ENCODE measurements at places on chromosomes 11 and 22.

GRCh38 chr11:119664063-119664572 lies 64.9 kb downstream of the NECTIN1 start:
- no peak for DNase-seq

GRCh38 chr11:590997-591396 lies 14.7 kb downstream of the PHRF1 start:
- DNase-seq: no peak

- DNase-seq: no peak
Observed at GRCh38 chr22:47593291-47593690, 830.8 kb downstream of the TBC1D22A start.

GRCh38 chr22:50530877-50531545 lies 1.2 kb upstream of the TYMP start:
- DNase-seq: peak; percentile 95

DNA sequence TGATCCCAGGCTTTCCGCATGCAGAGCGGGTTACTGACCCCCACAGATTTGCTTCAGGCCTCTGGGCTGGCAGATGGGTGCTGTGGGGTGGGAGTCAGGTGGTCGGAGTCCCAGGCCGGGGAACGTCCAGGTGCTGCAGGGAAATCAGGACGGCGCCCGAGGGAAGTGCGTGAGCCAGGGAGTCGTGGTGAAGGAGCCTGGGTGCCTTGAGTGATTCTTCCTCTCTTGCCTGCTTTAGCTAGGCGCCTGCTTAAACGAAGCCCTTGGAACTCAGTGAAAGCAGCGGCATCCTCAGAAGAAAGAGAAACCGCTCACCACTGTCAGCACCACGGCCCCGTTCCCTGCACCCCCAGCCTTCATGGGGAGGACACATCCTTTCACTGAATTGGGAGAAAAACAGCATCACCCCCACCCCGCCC lies 455.6 kb downstream of the BRD1 start:
- DNase-seq: peak; percentile 28

GRCh38 chr22:47534804-47535410 lies 772.5 kb downstream of the TBC1D22A start:
- DNase-seq: no peak

DNA sequence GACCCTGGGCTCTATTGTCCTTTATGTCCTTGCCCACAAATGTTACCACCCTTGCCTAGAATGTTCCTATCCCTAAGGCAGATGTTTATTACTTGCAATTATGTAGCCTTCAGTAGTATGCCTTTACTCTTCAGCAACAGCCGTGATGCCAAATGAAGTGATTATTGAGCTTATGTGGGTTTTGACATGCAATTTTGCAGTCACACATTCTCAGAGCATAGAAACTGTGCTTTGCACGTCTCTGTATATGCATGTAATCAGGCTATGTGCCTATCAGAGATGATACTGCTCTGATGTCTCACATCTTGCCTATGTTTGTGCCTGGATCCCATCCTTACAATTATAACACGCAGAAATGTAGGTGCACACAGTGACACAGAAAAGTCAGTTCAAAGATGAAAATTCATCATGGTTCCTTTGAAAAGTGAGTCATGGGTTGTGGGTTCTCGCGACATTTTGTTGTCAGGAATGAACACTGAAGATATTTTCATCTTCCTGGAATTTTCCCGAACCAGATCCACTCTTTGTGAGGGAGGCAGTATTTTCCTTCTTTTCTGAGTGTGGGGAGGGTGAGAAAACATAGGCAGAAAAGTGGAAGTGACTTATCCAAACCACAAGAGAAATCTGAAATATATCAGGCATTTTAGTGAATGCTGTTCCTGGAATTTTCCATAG lies 81.1 kb downstream of the BMAL1 start:
- no peak for DNase-seq

GRCh38 chr11:107561688-107562087 lies 3.8 kb downstream of the ALKBH8 start:
- DNase-seq: no peak

DNA sequence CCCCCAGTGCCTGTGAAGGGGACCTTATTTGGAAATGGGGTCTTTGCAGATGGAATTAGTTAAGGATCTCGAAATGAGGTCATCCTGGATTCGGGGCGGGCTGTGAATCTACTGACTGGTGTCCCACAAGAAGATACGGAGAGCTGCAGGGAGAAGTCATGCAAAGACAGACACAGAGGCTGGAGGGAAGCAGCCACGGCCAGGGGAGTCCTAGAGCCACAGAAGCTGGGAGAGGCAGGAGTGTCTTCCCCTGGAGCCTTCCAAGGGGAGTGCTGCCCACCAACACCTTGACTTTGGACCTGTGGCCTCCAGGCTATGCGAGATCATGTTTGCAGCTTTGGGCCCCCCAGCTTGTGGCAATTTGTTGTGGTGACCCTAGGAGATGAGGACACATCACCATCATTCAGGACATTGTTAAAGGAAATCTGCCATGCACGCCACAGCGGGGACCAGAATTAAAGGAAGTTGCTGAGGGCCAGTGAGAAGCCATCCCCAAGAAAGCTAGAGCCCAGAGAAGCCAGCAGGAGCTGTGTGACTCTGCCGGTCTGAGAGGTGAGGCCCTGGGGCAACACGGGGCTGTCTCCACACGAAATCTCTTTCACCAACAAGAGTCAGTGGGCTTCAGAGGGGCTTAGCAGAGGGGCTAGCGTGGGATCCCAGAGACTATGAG lies 434.7 kb downstream of the BRD1 start:
- DNase-seq: no peak

DNA sequence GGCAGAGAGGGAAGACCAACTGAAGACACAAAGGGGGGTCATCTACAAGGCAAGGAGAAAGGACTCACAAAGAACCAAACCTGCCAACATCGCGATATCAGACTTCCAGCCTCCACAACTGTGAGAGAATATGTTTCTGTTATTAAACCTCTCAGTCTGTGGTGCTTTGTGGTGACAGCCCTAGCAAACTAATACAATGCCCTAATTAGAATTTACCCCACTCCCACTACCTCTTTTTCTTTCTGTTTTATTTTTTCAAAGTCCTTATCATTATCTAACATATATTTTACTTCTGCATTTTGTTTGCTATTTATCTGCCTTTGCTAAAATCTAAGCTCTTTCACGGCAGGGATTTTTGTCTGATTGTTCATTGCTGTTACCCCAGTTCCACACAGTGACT lies 2.5 kb upstream of the OR52D1 start:
- DNase-seq: no peak

DNA sequence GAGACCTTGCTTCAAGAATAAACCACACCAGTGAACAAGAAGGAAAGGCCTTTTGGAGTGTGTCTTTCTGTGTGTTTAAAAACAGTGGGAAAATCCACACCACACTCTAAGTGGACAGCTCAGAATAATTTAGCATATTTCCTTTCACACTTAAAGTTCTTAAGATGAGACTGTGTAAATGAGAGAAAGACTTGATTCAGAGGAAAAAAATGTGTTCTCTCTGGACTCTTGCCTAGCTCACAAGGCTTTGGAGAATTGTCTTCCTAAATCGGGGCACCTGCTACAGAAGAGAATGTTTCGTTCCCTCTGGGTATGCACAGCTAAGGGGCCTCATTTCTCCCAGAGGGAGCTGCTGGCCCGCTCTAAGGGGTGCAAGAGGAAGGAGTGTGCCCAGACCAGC lies 28.4 kb upstream of the CRTAM start:
- no peak for DNase-seq

DNA sequence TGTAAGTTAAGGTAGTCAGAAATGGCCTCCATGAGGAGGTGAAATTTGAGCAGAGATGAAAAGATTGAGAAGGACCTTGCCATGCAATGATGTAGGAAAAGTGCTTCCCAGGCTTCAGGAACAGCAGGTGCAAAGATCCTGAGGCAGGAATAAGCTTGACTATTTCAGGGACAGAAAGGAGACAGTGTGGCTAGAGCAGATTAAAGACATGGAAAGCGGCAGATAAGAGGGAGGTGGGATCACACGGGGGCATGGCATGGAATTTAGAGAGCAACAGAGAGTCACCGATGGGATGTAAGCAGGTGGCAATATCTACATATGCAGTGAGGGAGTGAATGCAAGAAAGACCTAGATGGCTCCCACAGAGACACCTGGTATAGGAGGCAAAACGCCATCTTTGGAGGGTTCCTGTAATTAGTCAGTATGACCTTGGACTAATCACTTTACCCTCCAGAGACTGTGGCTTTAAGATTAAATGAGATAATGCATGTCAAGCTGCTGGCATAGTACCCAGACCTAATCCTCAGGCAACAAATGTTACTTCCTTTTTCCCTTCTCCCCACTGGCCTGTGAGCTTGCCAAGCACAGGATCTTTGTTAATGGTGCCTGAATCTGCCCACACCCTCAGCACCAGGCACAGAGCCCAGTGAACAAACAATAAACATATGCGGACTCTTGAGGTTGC lies 24.6 kb upstream of the ACER3 start:
- DNase-seq: no peak

DNA sequence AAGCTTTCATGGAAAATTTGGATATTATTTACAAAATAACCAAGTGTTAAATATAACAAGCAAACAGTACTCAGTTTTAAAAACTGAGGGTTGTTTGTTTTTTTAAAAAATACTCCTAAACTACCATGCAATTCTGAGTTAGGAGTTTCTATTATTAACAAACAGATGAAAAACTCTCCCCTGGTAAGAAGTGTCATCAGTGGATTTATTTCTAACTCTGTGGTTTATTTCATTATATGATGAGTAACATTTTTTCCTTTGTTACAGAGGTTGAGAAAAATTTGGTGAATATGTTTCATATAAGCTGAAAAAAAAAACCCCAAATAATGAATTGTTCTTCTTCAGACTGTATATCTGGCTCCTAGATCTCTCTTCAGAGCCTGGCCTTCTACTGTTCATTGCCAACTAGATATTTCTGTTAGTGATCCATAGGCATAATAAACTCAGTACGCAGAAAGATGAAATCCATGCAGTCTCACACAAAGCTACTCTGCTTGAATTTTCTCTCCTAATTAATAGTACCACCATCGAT lies 29.4 kb upstream of the PDE3B start:
- DNase-seq: no peak

- DNase-seq: no peak
Observed at GRCh38 chr11:78248903-78249302, 60.2 kb downstream of the USP35 start.

DNA sequence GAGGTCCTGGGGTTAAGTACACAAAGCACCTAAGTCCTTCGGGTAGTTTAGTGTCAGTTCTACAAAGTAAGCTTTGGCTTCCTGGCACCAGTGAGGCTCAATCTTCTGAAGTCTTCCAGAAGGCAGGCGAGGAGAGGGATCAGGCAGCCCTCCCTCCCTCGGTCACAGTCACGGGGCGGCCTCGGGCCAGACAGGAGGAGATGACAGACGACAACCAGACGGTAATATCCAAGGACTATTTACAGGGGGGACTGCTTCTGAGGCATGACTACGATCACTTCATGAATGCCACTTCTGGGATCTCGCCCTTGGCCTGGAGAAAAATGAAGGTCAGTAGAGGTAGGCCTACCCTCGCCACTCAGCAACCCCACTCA lies 383 bp upstream of the TMEM223 start:
- no peak for DNase-seq

GRCh38 chr11:11044137-11044855 lies 186.4 kb upstream of the ZBED5 start:
- no peak for DNase-seq

- no peak for DNase-seq
Observed at GRCh38 chr11:64796757-64797541, 6.1 kb downstream of the MAP4K2 start.

- DNase-seq: no peak
Observed at GRCh38 chr11:19751055-19751454, 38.4 kb downstream of the NAV2 start.

- DNase-seq: no peak
Observed at GRCh38 chr11:11481371-11481770, 128.3 kb upstream of the CSNK2A3 start.

GRCh38 chr22:17921871-17922821 lies 102.2 kb downstream of the MICAL3 start:
- no peak for DNase-seq

GRCh38 chr11:36132940-36133339 lies 156.3 kb downstream of the COMMD9 start:
- DNase-seq: no peak

- DNase-seq: no peak
Observed at GRCh38 chr11:40405614-40406013, 1053.8 kb downstream of the LRRC4C start.

GRCh38 chr11:118135051-118135795 lies 17.4 kb downstream of the SCN4B start:
- DNase-seq: no peak

DNA sequence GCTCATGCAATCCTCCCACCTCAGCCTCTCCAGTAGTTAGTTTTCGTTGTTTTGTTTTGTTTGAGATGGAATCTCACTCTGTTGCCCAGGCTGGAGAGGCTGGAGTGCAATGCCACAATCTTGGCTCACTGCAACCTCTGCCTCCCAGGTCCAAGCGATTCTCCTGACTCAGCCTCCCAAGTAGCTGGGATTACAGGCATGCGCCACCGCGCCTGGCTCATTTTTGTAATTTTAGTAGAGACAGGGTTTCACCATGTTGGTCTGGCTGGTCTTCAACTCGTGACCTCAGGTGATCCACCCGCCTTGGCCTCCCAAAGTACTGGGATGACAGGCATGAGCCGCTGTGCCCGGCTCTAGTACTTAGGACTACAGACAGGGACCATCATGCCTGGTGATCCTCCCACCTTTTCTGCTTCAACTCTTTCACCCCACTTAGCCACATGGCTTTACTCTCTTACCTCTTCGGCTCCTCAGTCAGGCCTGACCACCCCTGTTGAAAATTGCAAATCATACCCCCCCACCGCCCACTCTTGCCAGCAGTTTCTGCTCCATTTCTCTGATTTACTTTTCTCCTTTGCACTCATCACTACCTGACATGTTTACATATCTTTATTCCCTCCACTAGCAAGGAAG lies 157.1 kb upstream of the GRK3 start:
- no peak for DNase-seq

GRCh38 chr11:44808053-44808753 lies 81.4 kb downstream of the TSPAN18 start:
- no peak for DNase-seq

DNA sequence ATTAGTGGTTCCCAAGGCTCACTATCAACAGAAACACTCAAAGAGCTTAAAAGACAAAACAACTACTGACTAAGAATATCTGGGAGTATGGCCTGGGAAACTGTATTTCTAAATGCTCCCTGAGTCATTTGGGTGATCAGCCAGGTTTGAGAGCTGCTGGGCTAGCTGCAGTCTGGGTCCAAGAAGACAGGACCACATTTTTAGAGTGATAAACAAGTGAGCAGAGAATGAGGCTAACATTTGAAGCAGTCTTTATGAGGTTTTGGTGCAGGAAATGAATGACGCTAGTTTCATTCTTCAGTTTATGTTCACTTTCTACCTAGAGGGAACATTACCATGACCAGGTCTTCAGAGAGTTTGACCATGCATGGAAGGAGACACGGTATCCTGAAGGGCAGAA lies 97.7 kb downstream of the TEAD1 start:
- DNase-seq: no peak

Data from activated CD8-positive, alpha-beta memory T cell treated with anti-CD3 and anti-CD28 coated beads, Interleukin-2, amount 10 ng/mL, durations not matched to agents 7 days and 5 days (primary cell).